Effector memory CD4-positive, alpha-beta T cell (primary cell): ENCODE measurements at places on chromosomes 7 and 10.

- no peak for DNase-seq
Observed at GRCh38 chr10:91350651-91351081, 59.5 kb upstream of the HECTD2 start.

- no peak for DNase-seq
Observed at GRCh38 chr10:100485801-100486495, 23.1 kb downstream of the WNT8B start.

DNA sequence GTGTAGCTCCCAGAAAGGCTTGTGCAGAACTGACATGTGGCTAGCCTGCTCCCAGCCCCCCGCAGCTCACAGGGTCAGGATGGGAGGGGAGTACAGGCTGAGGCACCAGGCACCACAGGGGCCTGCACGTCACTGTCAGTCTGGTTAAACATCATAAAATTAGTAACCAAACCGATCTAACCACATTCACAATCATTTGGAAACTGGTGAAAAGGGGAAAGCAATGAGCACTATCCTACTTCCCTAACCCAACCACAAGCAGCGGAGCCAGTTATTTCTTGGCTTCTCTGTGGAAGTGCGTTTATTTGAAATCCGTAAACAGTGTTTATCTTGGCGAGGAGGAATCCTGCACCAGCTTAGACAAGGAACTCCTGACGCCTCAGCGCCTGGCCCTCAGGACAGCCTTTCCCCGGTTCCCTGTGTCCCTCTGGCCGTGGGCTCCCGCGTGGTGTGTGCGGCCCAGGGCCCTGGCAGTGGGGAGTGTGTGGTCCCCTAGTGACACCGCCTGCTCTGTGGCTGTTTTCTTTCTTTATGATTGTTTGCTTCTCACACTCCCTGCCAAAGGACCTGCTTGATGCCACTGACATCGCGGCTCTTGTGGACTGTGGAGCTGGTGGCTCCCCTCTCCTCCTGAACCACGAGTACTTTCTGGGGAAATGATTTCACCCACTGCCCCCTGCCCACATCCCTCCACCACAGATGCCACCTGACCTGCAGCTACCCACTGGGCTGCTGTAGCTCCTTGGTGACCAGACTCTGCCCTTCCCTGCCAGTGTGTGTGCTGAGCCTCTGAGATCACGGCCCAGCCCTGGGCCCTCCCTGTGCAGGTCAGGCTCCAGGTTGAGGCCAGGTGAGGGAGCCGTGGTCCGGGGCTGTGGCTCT lies 38.0 kb downstream of the INPP5A start:
- DNase-seq = no peak

- no peak for DNase-seq
Observed at GRCh38 chr7:29463504-29464158, 100.0 kb upstream of the PRR15 start.

- no peak for DNase-seq
Observed at GRCh38 chr7:88339195-88339922, 32.7 kb upstream of the STEAP4 start.

DNA sequence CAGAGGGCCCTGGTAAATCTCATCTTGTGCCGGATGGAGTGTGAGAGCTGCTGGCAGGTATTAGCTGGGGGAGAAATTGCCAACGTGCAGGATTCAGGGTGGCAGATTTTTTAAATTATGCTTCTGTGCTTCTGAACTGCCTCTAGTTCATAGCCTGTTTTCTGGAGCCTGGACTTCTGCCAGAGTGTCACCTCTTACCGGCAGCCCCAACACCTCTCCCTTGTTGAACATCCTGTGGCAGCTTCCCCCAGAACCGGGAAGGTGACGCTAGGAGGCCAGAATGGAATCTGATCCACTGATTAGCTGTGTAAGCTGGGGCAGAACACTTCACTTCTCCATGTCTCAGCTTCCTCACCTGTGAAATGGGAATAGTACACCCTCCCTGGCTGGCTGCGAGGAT lies 5.1 kb downstream of the VWA2 start:
- DNase-seq = no peak

GRCh38 chr7:75945297-75946168 lies 30.6 kb downstream of the POR start:
- DNase-seq = no peak

DNA sequence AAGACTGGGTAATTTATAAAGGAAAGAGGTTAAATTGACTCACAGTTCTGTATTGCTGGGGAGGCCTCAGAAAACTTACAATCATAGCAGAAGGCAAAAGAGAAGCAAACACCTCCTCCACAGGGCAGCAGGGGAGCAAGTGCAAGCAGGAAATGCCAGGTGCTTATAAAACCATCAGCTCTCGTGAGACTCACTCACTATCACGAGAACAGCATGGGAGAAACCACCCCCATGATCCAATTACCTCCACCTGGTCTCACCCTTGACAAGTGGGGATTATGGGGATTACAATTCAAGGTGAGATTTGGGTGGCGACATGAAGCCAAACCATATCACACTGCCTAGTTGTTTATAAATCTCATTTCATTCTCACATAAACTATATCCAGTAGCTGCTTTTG lies 28.0 kb upstream of the CPN1 start:
- DNase-seq = no peak

GRCh38 chr10:114810926-114811325 lies 10.7 kb upstream of the FHIP2A start:
- DNase-seq = no peak

DNA sequence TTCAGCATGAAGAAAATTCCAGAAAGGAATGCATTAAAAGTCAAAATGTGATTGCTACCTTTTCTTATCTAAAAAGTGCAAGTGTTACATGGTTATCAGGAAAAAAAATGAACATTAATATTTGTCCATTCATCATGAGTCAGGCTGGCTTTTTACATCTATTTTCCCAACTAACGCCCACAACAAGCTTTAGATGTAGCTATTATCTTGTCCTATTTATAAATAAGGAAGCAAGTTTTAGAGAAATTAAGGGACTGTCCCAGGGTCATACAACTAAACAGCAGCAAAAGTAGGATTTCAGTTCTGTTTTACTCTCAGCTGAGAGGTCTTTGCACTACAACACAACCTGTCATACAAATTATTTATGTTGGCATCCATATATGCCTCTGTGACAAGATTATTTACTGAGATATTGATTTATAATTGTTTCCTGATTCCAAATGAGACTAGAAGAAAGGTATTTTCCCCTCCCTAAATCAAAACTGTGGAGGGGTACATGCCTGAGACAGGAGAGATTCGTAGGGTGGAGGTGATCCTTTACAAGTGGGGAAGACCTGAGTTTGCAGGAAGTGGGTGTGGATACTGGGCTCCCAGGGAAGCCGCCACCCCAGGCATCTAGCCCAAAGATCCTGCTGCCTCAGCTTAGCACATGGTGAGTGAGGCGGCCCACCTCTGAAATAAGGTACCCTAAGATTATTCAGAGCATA lies 57.2 kb upstream of the ARID5B start:
- no peak for DNase-seq

- no peak for DNase-seq
Observed at GRCh38 chr7:126778101-126778500, 474.6 kb downstream of the GRM8 start.

GRCh38 chr10:29210266-29210868 lies 78.5 kb upstream of the LYZL1 start:
- no peak for DNase-seq

DNA sequence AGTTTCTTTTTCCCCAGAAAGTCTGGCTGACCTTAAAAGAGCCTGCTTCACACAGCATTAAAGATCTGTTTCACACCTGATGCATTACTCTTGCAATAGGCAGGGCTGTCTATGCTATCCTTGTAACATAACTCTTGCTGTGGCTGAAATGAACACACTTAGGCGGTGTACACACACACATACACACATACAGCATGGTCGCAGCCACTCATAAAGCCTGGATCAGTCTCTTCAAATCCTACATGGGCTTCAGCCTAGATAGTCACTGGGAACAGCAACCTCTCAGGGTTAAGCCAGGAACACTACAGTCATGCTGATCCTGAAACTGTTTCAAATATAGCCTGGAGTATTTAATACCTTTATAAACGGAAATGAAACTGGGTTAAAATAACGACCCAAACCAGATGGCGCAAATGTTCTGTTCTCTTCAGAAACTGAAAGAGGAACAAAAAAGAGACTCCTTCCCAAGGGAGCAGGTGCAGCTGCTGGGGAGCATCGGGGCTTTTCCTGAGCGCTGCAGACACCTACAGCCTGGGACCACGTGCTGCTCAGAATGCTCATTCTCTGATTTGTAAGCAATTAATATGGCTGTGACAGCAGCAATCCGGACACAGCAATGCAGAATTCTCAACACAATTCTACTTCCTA lies 61.0 kb upstream of the SFMBT2 start:
- no peak for DNase-seq

GRCh38 chr10:132477398-132478340 lies 59.9 kb upstream of the INPP5A start:
- no peak for DNase-seq

GRCh38 chr10:101694674-101695403 lies at the start of gene FBXW4:
Gene FBXW4 (minus strand): TSS chr10:101695170. CDS start chr10:101695105, 65 bp downstream.
- DNase-seq = peak; percentile 64

DNA sequence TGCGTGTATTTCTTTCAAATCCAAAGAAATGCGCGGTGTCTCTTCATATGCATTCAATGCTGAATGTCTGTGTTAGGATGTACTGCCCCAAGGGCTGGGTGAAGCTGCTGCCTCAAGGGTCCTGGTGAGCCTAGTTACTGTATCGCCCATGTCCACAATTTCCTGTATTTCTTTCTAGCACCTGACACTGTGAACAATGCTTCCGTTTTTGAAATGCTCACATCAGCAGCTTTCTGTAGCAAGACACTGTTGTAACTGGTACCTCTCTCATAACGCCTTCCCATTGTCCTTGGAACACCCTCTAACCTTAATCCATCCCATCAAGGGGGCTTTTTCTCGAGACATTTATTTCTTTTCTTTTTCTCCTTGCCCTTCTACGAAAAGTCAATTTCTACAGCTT lies 25.1 kb downstream of the NRP1 start:
- no peak for DNase-seq

- DNase-seq = no peak
Observed at GRCh38 chr7:17546592-17546991, 248.1 kb downstream of the AHR start.

DNA sequence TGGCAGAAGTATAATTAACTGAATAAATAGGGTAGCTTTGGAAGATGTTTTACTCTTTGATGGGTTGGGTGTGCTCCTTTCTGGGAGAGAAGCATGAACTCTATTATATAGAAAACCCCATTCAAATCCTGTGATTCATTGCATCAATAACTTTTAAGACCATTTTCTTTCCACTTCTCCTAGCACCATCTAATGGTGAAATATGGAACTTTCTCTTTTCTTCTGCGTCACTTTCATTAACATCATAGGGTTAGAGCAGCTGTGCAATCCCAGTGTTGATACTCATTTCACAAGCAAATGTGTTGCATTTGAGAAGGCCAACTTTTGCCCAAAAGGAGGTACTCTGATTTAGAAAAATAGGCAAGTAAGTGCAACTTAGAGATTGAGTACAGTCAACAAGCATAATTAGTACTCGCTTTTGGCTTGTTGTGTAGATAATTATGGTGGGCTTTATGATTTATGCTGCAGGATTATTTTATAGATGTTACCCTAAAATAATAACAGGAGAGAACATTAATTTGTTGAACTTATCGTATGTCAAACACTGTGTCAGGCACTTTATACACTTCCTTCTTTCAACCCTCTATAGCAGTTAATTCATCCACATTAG lies 92.9 kb downstream of the CPED1 start:
- DNase-seq = no peak

GRCh38 chr10:5486853-5487235 lies 12.5 kb downstream of the CALML5 start:
- no peak for DNase-seq

DNA sequence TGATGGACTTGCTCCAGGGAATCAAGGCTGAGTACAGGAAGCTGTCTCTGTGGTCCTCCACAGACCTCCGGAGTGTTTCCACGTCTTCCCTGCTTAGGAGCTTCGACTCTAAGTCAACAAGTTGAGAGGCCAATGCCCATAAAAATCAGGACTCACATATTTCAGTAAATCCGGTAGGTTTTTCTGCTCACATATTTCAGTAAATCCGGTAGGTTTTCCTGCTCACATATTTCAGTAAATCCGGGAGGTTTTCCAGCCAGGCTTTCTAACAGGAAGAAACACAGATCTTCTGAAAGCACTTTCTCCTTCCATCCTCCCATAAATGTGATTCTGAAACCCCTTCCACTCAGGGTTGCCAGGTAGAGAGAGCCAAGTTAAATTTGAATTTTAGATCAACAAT lies 340.1 kb upstream of the SHH start:
- DNase-seq = no peak

DNA sequence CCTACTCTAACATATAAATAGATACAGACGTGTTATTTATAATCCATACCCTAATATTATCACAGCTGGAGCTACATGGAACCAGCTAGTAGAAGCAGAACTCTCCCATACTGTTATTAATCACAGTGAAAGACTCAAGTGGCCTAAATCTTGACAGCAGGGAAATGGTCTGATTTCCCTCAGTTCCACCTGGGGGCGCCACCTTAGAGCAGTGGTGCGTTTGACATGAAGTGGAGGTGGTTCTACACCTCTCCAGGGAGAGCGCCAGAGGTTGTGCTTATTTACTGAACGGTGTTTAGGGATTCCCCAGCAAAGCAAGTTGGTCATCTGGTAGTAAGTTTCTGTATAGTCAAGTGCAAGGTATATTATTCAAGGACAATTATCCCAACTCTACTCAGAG lies 17.6 kb downstream of the DNTT start:
- DNase-seq = no peak

DNA sequence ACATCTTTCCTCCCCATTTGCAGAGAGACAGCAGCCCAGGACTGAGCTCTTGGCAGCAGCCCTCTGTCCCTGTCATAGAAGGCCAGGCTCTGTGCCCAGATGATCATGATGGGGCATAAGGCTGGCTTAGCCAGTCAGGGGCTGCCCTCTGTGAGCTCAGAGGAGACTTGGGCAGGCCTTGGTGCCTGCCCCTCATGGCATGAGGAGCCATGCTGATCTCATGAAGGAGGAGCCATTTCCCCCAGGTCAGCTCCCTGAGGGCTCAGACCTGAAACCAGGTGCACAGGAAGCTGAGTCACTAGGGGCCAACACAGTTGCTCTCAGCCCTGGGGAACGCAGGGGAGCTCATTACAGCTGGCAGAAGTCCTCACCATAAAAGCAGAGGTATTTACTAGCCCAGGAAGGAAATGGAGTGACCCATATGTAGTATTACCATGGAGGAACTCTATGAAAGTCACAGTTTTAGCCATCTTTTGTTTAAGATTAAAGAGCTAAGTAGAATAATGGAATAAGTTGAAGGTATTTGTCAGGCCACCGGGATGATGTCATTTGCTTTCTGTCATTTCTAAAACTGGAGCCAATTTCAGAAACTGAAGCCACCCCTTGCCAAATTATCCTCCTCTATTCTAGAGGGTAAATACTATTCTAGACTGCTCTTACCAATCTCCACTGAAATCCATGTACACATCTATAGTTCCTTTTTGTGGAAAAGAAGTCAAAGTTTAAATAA lies 362.4 kb upstream of the ZNF32 start:
- no peak for DNase-seq
